Thoracic aorta (tissue), 2 donors: ENCODE measurements at places on chromosomes 3 and 15. TPM values are rescaled to one million over a fixed set of nuclear protein-coding genes. Genes with fewer than 3 reads are reported as not detected.

A4GNT gene
- total RNA-seq = not detected

SLC30A4 gene
- 11.1 TPM for total RNA-seq

- DNase-seq = no peak
Observed at GRCh38 chr15:45587863-45588170, 638 bp downstream of the BLOC1S6 start.

- DNase-seq = no peak
Observed at GRCh38 chr15:42628761-42629160, 53.4 kb downstream of the STARD9 start.

SYNPR gene
- total RNA-seq = not detected

MYRIP gene
- 1.5 TPM for total RNA-seq

GRCh38 chr3:130841357-130841756 lies 52.5 kb upstream of the ATP2C1 start:
- no peak for DNase-seq

GRCh38 chr15:48392356-48392755 lies 61.1 kb downstream of the DUT start:
- no peak for DNase-seq

DNA sequence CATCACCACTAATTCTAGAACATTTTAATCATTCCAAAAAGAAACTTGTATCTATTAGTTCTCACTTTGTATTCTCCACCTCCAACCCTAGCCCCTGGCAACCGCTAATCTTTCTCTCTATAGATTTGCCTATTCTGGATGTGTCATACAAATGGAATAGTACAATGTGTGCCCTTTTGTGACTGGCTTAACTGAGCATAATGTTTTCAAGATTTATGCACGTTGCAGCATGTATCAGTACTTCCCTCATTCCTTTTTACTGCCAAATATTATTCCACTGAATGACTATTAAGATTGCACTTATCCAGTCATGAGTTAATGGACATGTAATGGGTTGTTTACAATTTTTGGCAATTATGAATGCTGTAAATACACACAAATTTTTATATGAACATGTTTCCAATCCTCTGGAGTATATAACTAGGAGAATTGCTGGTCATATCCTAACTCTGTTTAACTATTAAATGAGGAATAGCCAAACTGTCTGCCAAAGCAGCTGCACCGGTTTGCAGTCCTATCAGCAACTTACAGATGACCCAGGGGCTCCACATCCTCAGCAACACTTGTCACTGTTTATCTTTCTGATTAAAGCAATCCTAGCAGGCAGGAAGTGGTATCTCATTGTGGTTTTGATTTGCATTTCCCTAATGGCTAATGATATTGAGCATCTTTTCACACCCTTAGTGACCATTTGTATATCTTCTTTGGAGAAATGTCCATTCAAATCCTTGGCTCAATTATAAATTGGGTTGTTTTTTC lies 42.9 kb downstream of the DCUN1D1 start:
- no peak for DNase-seq

DNA sequence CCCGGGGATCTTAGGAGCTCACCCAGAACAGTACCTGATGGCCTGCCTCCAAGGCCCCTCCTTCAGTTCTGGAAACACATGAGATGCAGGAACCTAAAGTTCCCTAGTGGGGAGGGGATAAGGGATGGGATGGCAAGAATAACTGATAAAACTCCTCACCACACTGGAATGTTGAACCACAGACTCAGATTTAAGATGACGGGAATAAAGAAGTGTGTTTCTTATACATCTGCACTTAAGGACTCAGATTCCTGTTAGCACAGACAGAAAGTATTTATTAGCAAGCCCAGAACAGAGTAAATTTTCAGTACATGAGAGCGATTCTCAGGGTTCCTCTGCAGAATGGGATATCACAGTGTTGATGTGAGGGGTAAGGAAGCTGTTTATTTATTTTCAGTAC lies 245.2 kb downstream of the TLE3 start:
- DNase-seq = no peak
